ENCODE measurements at places on chromosomes 16 and 17.

- peak; percentile 73 for DNase-seq
Measured at GRCh38 chr17:8894673-8895578, 27.5 kb upstream of the PIK3R6 start.

DNA sequence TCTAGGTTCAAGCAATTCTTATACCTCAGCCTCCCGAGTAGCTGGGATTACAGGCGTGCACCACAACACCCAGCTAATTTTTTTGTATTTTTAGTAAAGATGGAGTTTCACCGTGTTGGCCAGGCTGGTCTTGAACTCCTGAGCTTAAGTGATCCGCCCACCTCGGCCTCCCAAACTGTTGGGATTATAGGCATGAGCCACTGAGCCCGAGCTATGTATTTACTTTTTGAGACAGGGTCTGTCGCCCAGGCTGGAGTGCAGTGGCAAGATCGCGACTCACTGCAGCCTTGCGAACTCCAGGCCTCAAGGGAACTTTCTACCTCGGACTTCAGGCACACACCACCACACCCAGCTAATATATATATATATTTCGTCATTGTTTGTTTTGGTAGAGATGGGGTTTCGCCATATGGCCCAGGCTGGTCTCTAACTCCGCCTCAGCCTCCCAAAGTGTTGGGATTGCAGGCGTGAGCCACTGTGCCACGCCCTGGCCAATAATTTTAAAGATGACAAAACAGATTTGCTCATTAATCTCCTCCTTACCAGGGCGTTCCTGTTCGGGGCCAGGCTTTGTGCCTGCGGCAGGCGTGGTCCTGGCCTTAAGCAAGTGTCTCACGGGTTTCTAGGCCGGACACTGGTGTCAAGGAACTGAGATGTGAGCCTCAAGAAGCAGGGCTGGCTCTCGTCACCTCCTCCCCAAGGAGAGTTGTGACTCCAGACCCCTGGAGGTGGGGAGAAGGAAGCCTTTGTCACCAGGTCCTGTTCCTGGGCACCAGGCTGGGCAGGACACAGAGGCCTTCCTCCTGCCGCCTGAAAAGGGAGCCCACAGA, 4.3 kb upstream of the NPW start:
- peak; percentile 93 for DNase-seq

DNA sequence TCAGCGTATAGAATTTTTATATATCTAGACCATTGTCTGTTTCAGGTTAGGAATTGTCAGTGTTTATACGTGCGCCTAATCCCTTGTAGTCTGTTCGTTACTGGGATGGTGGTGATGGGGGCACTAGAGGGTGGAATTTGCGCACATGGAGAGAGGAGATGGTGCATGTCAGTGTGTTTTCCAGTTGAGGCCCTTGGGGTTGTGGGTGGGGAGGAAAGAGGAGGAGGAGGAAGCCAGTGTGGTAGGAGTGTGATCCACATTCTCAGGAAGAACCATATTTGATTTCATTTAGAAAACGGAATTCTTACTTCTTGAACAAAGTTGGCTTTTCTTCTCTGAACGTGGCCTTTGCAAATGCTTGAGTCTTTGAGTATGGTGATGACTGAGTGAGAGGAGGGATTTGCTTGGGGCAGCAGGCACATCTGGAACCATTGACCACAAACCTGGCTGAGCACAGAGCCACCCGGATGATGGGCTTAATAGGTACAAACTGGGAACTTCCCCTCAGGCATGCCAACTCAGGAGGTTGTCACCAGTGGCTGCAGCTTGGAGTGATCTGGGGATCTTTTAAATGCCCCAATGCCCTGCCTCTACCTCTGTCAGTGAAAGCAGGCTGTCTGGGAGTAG, 98.9 kb downstream of the PRKCB start:
- no peak for DNase-seq

DNA sequence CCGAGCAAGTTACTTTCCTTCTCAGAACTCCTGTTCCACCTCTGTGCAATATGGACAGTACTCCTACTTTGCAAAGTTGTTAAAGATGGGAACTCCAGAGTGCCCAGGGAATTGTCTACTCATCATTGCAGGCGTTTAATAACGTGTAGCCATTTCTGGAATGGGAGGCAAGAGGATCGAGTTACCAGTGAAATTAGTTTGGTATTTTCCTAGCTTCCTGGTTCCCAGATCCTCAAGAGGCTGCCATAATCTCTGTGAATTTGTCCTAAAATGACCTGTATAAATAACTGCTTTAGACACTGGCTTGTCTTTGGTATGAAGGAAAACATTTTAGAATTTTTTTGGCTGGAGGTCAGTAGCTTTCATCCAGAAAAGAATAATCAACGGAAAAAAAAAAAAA, 27.7 kb downstream of the WWOX start:
- peak; percentile 42 for DNase-seq

DNA sequence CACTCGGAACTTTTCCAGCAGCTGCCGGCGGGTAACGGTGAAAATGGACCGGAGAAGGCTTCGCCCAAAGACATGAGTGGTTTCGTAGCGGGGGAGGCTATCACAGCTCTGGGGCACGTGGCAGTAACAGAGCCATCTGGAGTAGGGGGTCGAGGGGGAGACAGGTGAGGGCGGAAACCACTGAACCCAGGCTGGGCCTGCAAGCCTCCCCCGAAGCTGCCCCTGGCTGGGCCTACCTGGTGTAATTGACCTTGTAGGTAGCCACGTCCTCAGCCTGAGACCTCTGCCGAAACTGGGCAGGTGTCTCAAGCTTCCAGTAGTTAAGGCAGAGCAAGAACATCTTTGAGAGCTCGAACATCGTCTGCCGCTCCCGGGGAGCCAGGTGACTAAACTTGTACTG, 1.9 kb downstream of the KAT2A start:
- DNase-seq, result no peak

- no peak for DNase-seq
Measured at GRCh38 chr17:70369391-70369790, 200.1 kb downstream of the KCNJ2 start.

DNA sequence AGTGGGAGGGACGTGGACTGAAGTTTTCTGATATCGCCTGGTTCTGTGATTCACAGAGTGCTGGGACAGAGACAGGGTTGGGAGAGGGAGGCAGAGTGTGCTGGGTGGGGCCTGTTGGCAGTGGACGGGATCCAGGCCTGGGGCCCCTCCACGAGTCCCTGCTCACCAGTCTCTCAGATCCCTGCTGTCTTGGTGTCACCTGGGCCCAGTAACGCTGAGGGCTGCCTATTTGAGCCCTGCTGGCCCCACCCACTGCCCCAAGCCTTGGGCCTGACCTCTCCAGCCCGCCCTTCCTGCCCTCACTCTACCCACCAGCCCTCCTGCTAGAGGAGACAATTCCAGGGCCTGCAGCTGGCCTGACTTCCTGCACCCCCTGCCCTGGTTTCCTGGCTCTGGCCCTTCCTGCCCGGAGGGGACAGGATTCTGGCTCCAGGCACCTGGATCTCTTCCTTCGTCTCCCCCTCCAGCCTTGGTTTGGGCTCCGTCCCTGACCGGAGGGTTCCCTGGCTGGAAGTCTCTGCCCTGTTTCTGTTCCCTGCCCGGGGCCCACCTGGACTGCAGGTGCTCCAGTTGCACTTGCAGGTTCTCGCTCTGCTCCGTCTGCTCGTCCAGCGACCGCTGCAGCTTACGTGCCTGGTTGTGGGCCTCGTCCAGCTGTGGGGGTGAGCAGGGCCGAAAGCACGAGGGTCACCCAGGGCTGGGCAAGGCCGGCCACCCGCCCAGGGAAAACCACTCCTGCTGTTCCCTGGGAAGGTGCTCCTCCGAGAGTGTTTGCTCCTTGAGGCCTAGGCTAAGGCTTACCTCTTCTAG, 21.4 kb downstream of the CCDC102A start:
- no peak for DNase-seq

DNA sequence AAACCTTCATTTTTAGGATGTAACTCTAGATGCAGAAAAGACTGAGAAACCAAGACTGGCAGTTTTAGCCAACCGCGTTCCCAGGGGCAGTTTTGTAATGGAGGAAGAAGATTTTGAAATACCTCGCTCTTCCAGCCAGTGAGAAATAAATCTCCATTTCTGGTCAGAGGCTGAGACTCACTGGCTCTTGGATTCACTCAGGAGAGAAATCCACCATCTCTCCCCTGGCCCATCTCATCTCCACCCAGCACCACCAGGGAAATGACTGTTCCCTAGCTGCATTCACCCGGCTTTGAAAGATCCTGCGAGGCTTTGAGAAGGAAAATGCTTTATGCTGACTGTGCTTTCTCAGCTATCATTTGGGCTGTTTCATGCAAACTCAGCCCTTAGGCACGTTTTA, 185.2 kb downstream of the SOX9 start:
- DNase-seq, result no peak

GRCh38 chr16:23060458-23061320, 88.6 kb downstream of the USP31 start:
- DNase-seq, result peak; percentile 79

- DNase-seq, result no peak
Measured at GRCh38 chr17:28975031-28975430, 23.7 kb upstream of the PHF12 start.

DNA sequence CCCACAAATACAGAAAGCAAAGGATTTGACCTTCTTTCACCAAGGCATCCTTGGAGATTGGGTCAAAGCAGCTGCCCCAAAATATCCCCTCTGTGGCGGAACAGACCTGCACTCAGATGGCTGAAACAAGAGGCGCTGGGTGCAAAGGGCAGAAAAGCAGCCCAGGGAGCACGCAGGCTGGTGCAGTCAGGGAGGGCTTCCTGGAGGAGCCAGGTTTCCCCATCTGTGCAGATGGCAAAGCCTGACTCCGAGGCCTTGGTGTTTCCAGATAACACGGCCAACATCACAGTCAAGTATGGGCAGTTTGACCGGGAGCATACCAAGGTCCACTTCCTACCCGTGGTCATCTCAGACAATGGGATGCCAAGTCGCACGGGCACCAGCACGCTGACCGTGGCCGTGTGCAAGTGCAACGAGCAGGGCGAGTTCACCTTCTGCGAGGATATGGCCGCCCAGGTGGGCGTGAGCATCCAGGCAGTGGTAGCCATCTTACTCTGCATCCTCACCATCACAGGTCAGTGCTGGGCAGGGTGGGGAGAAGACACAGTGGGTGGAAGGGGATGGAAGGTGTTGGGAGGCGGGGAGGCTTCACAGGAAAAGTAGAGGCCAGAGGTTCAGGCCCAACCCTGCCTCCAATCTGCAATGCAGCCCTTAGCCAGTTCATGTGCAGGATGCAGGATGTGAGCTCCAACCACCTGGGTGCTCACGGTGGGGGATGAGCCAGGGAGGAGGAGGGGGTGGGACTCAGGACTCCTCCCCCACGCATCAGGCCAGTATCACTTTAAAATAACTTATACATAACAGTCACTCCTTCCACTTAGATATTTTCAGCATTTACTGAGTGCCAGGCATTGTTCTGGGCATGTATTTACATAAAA, 26.4 kb upstream of the BEAN1 start:
- DNase-seq, result no peak

GRCh38 chr17:77667478-77667877, 291.0 kb upstream of the TNRC6C start:
- DNase-seq, result no peak

DNA sequence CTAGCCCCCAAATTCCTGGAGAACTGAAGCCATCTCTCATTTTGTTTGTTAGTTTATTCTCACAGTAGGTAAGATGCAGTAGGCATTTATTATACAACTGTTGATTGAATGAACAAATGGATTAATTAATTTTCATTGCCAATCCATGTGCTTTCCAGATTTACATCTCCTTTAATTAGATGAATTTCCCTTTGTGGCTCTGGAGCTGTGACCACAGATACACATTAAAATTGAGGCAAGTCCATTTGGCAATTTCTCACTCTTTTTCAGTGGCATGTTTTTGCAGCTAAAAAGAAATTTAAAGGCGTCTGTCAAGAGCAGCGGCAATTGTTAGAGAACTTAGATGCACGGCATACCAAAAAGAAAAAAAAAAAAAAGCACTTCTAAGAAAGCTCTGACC, 635.4 kb upstream of the SOX9 start:
- no peak for DNase-seq

DNA sequence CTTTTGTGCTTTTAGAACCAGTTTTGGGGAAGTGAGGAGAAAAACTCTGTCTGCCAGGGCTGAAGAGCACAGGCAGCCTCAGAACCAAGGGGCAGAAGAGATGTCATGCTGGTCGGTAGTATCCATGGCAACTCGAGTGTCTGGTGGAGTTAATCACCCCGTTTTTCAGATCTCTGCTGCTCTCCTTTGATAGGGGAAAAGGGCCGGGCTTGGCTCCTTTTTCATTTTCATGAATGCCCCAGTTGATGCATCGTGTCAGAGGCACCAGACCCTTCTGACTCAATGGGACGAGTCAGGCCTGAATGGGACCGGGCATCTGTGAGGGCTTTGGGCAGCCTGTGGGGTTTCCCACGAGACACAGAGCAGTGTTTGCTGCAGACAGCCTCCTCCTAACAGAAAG, 304.6 kb downstream of the ABCC12 start:
- DNase-seq, result peak; percentile 10

DNA sequence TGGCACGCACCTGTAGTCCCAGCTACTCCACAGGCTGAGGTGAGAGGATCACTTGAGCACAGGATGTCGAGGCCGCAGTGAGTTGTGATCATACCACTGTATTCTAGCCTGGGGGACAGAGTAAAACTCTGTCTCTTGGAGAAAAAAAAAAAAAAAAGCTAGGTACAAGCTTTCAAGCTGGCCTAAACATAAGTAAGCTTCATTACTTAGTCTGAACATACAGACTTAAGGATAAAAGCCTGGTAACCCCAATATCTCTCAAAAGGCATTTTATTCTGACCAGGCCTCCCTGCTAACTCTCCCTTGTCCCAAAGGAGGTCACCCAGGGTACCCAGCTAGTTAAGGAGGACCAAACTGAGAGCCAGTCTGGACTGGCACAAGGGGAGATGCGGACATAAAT, 46.2 kb downstream of the TOM1L2 start:
- no peak for DNase-seq

GRCh38 chr16:27515874-27516353, 33.8 kb downstream of the GTF3C1 start:
- DNase-seq, result no peak

DNA sequence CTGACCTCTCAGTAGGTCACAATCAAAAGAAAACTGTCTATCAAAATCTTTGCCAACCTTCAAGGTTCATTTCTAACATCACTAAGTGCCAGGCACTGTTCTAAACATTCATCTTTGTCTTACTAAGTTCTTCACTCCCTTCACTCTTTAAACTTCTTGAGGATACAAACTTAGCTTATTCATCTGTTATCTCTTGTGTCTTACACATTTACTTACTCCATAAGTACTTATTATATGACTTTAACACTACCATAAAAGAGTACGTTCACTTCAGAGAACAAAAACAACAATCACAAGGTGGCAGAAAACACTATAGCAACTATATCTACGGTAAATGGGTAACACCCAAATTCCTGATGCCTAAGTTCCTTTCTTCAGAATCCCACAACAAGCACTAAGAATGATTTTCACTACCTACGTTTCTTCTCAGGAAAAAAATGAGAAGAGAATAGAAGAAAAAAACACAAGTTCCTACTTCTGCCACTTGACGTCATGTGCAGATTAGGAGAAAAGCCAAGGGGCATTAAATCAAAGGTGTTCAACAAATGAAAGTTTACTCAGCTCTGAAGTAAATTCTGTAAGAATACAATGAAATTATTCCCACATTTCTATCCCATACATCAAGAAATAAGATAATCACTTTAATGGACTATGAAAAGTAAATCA, 29.2 kb downstream of the KANSL1 start:
- no peak for DNase-seq

Data from fibroblast of lung (primary cell).